ENCODE measurements at places on chromosomes 7 and 10. TPM values are rescaled to one million over a fixed set of nuclear protein-coding genes. Genes with fewer than 3 reads are reported as not detected.

- DNase-seq: no peak
Measured at GRCh38 chr7:15886626-15887025, 200.1 kb upstream of the MEOX2 start.

DNA sequence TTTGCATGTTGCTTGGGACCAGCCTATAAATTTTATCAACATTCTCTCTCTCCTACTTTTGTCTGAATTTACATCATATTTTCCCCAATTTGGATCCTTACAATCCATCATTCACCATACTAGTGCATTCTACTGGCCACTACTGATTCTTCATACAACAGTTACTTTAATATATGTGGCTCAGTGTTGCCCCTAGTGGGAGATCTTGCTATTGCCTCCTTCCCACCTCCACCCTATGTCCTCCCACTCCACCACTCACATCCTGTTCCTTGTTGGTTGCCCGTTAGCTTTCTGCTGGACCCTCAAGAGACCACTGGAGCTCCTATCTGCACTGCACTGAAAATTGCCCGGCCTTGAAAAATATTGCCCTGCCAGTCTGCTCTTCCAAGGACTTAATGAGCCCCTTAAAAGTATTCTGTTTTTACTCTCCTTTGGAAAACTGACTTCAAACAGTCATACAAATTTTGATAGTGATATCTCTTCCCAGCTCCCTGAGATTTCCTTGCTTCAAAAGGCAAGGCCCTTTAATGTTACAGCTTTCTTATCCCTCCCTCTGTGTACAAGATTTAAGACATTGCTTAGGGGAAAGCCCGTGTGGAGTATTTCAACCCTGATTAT, 243.2 kb upstream of the TMEM229A start:
- no peak for DNase-seq

DNA sequence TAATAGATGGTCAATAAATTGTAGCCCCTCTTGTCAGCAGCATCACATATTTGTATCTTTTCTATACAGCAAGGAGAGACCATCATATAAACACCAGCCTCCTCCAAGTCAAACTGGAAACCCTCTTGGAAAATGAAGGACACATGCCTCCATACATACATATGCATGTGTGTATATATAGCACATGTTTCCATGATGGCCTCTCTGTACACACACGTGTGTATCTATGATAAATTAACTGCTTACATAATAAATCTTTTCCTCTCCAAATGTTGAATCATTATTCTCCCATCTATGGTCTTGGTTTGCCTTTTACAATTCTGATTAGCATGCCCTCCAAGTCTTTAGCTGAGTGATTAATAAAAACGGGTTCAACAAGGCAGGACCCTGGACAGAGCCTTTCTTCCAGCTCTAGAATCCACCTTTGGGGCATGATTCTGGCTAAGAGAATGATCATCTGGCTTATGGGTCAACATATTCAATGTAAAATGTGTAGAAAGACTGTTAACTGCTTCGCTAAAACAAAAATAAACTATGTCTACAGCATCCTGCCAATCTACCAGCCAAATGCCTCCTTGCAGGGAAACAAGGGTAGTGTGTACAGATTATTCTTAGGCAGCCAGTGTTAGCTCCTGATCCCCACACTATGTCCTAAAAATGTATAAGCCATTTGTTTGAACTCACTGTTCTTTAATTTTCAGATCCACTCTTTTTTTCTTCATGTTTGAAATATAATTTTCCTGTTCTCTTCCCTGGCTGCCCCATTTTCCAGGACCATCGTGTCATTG, 70.0 kb downstream of the CRTAC1 start:
- no peak for DNase-seq

DNA sequence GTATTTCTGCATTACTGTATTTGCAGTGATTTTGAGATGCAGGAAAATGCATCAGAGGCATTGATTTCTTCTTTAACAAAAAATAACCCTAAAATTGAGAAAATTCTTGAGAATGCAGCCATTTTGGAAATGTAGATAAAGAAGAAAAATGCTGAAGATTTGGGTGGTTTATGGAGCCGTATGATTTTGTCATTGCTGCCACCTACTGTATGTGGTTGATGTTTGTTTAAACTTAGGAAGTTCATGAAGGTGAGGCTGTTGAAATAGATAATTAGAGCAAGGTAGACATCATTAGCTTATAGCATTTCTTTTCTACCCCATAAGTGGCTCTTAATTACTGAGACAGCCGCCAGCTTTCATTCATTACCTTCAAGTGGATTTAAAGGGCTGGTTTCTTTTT, 92.1 kb upstream of the SAMD8 start:
- no peak for DNase-seq

- DNase-seq: no peak
Measured at GRCh38 chr7:99780588-99780987, 3.4 kb downstream of the CYP3A4 start.

DNA sequence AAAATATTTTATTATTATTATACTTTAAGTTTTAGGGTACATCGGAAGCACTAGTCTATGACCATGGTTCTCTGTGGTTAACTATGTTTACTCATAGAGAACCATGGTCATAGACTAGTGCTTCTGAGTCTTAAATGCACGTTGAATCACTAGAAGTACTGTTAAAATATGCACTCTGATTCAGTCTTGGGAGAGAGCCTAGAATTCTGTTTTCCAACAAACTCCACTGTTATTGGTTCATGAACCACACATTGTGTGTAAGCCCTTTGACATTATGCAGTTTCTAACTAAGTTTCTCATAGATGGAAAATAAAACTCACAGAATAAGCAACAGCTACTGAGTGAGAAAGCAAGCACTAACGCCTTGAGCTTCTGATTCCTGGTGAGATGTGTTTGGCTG, 1120.6 kb downstream of the SORCS1 start:
- DNase-seq: no peak

- DNase-seq: no peak
Measured at GRCh38 chr7:138000081-138000701, 1.7 kb downstream of the CREB3L2 start.

DNA sequence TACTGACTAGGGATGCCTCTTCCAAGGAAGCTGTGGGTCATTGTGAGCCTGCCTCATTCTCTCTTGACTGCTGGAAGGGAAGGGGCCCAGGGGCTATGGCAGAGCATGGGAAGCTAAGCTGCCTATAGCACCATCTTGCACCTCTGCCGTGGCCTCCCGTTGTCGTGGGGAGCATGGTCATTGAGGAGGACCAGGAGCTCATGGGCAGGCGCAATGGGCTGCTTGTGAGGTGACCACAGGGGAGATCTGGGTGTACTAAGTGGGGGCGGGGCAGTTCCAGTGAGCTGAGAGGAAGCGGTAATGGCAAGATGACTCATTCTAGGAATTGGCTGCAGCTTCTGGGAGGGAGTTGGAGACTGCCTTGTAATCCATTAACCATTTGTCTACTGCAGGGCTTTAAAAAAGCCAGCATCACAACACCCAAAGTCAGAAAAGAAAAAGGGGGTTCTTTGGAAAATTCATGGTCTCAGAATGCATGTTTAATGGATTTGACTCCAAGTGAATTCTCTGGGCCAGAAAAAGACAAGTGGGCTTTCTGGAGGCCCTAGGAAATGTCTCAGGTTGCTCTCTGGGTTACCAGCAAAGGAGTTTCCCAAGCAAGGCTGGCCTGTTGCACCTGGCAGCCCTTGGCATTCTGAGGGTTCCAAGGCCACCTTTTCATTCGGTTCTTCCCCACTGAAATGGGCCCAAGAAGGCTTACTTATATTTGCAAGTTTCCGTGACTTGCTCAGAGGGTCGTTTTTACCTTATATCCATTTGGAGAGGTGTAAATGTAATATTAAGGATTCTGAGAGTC, 3.6 kb downstream of the DUSP5 start:
- no peak for DNase-seq

- no peak for DNase-seq
Measured at GRCh38 chr7:131621652-131622051, 65.2 kb upstream of the PODXL start.

GRCh38 chr10:103510791-103511752, 17.6 kb downstream of the NEURL1 start:
- no peak for DNase-seq

- no peak for DNase-seq
Measured at GRCh38 chr10:63133821-63134557, 861 bp downstream of the NRBF2 start.

GRCh38 chr7:140458201-140458600, 21.1 kb downstream of the MKRN1 start:
- no peak for DNase-seq

GRCh38 chr7:150992051-150992640, 1.3 kb downstream of the NOS3 start:
- no peak for DNase-seq

DNA sequence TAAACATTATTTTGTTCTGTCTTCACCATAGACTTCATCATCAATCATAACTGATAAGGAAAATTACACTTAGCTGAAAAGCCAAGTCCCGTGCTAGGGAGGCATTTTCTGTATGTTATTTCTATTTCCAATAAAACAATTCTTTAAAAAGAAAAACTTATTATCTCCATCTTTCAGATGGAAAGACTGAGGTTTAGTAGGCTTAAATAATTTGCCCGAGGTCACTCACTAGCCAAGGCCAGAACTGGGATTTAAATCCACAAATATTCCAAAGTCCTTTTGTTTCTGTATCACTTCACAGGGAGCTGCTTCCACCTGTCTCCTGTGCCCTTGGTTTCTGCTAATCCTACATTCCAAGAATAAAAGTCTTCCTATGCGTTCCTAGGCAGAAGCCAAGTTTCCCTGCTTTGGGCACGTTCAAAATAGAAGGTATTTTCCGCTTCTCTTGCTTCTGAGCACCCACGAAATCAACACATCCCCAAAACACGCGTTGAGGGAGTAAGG, 732 bp downstream of the CPVL start:
- DNase-seq: no peak

DNA sequence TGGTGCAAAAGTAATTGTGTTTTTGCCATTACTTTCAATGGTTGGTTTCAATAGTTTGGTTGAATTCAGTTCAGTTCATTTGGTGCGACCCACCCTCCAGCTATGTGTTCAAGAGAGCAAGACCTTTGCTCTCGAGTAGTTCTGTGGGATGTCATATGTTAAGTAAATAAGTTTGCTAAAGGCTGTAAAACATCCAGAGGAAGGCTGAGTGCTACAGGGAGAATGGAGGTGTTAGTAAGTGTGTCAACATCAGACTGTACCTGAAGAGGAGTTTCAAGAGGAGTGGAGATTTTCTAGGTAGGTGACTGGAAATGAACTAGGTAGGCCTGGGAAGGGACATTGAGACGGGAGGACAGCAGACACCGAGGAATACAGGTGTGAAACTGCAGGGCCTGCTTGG, 147.7 kb downstream of the SH2D4B start:
- DNase-seq: no peak

CABCOCO1 gene
- 12.2 TPM for total RNA-seq

C7orf57 gene
- total RNA-seq: 2.1 TPM

AVPI1 gene
- total RNA-seq: 33.3 TPM

CLDN4 gene
- 111 TPM for total RNA-seq

ATE1 gene
- total RNA-seq: 22.6 TPM

AGAP3 gene
- 192 TPM for total RNA-seq

CUZD1 gene
- 2.2 TPM for total RNA-seq

BTBD16 gene
- 0.20 TPM for total RNA-seq

EPO gene
- not detected for total RNA-seq

ZNF511 gene
- total RNA-seq: 44.2 TPM

SHTN1 gene
- total RNA-seq: 32.3 TPM

UNC5B gene
- 8.4 TPM for total RNA-seq

TMEM213 gene
- 5.5 TPM for total RNA-seq

All from upper lobe of left lung (tissue), 6 donors.